ENCODE measurements at places on chromosomes 1 and 21.

GRCh38 chr1:33655496-33655895, 183.1 kb downstream of the ZSCAN20 start:
- no peak for DNase-seq

- DNase-seq: no peak
These were observed 102.5 kb downstream of the TRABD2B start for GRCh38 chr1:47894410-47895278.

GRCh38 chr1:170076199-170076598, 1.7 kb upstream of the KIFAP3 start:
- DNase-seq: no peak

- DNase-seq: no peak
These were observed 291.8 kb upstream of the USP24 start for GRCh38 chr1:55506740-55507577.

DNA sequence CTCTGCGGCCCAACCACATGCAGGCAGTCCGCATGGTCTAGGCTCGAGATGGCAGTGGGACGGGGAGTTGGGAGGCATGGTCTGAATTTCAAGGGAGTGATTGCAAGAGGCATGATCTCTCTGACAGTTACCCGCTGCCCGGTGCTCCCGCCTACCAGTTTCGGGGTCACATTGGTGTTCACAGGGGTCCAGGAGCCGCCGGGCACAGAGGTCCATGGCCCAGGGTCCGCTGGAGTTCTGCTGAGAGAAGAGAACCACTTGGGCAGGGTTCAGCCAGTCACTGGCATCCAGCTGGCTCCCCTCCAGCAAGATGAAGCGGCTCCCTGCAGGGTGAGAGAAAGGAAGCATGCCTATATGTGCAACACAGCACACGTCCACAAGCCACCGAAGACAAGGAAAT, 141.3 kb downstream of the ASTN1 start:
- no peak for DNase-seq

DNA sequence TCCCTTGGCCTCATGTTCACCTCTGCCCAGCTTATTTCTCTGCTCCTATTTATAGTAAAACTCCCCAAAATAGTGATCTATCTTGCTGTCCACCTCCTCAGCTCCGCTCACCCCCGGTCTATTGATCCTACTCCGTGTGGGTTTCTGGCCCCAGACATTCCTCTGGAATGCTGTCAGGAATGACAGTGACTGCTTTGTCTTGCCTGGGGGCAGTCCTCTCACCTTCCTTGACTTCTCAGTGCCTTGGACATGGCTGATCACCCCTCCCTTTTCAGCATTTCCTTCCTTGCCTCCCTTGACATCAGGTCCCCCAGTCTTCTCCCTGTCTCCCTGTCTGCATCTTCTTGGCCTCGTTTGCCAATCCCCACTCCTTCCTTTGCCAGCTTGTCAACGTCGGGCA, 108.1 kb upstream of the BACE2 start:
- DNase-seq: no peak

DNA sequence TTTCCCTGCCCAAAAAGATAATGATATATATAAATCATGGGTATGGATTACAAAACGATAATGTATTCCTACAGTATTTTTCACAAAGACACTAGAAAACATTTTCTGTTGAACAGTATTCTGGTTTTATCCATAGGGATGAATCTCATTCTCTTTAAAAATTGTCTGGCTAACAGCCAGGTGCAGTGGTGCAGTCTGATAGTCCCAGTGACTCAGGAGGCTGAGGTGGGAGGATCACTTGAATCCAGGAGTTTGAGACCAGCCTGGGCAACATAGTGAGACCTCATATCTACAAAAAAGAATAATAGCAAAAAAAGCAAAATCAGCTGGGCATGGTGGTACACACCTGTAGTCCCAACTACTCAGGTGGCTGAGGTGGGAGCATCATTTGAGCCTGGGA, 23.3 kb downstream of the PIP5K1A start:
- DNase-seq: no peak

DNA sequence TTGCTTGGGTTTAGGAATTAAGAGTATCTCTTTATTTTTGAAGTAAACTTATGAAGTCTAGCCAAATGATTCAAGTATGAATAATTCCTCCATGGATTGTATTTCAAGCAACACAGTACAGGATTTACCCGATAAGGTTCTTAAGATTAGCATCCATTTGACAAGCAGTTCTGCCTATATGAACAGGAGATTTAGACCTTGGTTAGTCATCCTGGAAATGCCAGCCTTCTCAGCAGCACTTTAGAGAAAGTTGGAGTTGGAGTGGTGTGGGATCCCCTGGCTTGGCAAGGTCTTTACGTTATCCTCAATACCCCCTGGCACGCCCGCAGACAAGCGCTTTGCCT, 1.6 kb downstream of the BCAR3 start:
- peak; percentile 51 for DNase-seq

DNA sequence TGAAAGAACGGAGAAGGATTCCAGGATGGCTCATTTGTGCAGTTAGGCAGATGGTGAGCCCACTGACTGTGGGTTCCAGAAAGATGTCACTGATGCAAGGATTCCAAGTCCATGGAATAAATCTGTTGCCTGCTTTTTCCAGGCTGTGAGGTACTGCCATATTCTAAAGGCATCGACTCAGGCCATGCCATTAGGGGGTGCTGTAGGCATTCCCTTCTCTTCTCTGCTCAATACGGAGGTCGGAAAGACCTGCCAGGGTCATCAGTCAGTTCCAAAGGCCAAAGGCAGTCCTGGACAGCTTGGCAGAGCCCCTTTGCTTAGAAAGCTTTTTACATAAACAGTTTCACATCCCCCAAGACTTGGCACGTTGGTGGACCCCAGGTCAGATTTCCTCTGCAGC, 31.7 kb upstream of the TMEM125 start:
- DNase-seq: no peak

- no peak for DNase-seq
These were observed 77.2 kb downstream of the KCNN3 start for GRCh38 chr1:154792899-154793298.

DNA sequence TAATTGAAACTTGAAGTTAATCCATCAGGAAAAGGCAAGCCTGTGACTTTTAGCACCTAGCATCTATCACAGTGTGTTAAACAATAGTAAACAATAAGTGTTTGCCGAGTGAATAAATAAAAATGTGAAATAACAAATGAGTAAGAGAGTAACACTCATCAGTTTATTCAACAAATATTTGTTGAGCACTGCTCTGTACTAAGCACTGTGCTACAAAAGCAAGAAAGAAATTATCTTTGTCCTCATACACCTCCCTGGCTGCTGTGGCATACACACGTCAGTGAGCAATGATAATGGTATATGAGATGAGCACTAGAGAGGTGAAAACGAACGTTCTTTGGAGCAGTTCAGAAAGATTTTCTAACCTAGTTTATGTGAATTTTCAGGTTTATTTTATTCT, 295.0 kb upstream of the LRRC7 start:
- DNase-seq: no peak

- DNase-seq: no peak
These were observed 42.4 kb downstream of the S100B start for GRCh38 chr21:46562472-46562871.

- DNase-seq: no peak
These were observed 29.6 kb upstream of the FMO1 start for GRCh38 chr1:171218661-171219060.

- DNase-seq: no peak
These were observed 2.3 kb downstream of the SRSF10 start for GRCh38 chr1:23977854-23978191.

DNA sequence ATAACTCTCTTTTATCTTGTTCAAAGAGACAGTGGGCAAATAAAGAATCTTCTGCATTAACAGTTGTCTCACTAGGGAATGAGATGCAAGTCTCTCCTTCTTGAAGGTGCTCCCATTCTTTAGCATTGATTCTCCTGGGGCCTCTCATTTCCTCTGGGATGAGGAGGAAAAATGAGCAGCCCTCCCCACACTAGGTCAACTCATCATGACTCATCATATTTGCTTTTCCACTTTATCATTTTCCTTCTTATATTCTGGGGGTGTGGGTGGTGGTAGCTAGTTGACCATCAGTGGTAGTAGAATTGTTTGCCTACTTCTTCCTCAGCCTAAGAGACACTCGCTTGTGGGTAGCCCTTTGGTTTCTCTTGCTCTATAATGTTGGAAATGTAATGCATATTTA, 182.0 kb upstream of the C1orf87 start:
- no peak for DNase-seq

GRCh38 chr1:100322436-100323211, 29.7 kb upstream of the CDC14A start:
- DNase-seq: no peak

DNA sequence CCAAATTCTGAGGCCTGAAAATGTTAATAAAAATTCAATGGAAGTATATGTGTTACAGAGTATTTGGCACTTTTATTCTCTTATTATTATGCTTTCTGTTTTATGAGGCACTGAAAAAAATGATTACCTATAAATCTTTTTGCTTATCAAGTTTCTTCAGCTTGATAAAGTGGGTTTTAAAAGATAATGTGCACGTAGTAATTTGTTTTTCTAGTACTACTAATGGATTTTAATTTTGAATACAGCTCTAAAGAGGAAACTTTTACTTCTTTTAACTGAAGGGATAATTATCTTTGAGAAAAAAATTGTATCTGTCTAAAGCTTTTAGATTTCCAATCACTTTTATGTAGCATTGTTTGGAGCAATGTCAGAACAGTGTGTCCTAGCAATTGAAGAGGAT, 211.4 kb upstream of the L1TD1 start:
- no peak for DNase-seq

GRCh38 chr21:28283641-28284490, 708.8 kb downstream of the LTN1 start:
- no peak for DNase-seq

DNA sequence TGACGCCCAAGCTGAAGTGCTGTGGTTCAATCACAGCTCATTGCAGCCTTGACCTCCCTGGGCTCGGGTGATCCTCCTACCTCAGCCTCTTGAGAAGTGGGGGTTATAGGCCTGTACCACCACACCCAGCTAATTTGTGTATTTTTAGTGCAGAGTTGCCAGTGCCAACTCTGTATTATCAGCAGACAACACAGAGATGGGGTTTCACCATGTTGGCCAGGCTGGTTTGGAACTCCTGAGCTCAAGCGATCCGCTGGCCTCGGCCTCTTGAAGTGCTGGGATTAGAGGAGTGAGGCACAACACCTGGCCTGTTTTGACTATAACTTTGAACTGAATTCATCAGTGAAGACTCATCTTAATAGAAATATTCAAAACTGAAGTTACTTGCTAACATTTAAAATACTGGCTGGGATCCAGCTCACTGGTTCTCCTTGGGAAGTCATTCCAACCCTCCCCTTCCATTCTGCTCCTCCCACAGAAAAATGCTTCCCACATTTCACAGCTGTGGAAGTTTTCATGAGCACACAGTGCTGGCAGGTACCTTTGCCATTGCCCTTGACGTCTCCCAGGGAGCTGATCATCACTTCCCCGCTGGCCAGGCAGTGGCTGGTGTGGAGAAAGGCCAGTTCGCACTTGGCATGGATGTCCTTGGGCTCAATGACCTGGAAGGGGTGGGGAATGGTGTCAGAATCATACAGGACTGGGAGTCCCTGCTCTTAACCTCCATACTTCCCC, 4.7 kb downstream of the SELENBP1 start:
- DNase-seq: no peak

DNA sequence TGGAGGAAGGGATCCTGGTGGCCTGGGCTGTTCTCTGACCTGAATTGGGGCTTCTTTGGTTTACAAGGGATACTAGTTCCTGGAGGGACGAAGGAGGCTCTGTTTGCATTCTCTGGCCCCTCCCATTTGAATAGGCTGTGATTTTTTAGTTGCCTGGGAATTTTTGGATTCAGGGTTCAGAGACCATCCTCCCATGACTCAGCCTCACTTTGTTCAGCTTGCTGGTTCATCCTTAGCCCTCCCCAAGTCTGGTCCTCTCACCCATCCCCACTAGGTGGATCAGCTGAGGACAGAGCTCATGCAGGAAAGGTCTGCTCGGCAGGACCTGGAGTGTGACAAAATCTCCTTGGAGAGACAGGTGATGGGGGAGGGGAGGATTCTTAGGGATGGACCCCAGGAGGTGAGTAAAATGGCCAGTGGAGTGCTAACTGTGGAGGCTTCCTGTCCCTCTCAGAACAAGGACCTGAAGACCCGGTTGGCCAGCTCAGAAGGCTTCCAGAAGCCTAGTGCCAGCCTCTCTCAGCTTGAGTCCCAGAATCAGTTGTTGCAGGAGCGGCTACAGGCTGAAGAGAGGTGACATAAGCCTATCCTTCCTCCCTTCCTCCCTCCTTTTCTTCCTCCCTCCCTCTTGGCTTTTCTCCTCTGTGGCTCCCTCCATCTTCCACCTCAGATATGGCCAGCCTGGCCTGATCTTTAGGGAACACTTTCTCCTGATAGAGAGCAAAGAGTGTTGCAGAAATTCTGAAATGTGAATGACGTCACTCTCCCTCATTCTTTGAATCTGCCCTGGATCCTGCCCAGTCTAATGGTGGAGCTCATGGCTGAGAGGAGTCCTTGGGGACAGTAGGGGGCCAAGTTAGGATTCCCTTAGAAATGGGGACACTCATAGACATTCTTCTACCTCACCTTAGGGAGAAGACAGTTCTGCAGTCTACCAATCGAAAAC, 4.5 kb upstream of the TUFT1 start:
- DNase-seq: no peak

DNA sequence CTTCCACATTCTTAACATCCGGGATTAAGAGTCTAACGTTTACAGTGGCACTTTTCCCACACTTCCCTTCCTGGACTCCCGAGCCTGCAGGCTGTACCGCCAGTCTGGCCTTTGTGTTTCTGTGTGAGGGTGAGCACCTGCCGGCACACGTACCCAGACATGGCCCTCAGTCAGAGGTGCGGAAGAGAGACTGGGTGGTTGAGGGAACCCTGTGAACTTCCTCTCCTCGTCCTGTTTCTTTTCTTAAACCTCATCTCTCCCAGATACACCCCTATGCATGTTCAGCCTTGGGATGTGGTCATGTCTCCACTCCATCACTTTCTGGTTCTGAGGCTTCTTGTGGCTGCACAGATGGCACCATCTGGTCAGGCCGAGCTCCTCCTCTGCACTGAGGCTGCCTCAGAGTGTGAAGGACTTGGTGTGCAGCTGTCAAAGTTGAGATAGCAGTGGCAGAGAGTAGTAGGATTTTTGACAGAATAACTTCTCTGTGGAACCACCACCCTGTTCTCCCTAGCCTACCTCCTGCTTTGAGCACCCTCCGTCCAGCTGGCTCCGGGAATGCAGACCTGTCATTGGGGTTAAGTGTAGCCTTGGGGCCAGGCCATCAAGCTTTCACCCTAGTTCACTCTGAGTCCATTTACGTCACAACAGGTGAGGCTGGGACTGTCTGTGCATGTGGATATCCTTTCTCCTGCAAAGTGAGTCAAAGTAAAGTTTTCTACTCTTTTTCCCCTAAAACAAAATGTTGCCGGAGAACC, 31.4 kb downstream of the VASH2 start:
- no peak for DNase-seq

DNA sequence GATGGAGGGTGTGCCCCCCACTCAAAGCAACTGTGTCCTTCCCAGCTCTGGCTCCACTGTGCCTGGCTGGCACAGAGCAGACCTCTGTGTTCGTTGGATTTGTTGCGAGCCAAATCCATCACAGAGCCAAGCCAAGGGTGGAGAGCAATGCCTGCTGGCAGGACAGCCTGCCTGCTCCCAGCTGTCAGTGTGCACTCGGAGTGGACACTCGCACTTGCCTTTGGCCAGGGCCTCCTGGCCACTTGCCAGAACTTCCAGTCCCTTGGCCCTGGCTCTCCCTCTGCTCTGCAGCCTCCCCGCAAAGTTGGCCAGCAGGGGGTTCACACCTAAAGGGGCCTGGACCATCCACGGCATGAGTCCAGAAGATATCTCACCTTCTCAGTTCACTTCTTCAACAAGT, 16.4 kb downstream of the HEYL start:
- DNase-seq: no peak

- no peak for DNase-seq
These were observed 19.6 kb upstream of the SLC26A9 start for GRCh38 chr1:205962821-205963221.

All from SW 1271 (cell line).